ENCODE measurements at places on chromosomes 16 and 17. TPM values are rescaled to one million over a fixed set of nuclear protein-coding genes. Genes with fewer than 3 reads are reported as not detected.
A peak's percentile ranks its signal among the peaks of the same experiment; 100 is the strongest.

GLG1 gene
- 139 TPM for total RNA-seq

MPP2 gene
- total RNA-seq = 5.5 TPM

- DNase-seq = no peak
Observed at GRCh38 chr16:86087011-86087895, 188.3 kb downstream of the IRF8 start.

GRCh38 chr16:86378128-86378527 is 132.2 kb upstream of the FOXF1 start:
- no peak for DNase-seq

TOX3 gene
- total RNA-seq = 27.4 TPM

DNA sequence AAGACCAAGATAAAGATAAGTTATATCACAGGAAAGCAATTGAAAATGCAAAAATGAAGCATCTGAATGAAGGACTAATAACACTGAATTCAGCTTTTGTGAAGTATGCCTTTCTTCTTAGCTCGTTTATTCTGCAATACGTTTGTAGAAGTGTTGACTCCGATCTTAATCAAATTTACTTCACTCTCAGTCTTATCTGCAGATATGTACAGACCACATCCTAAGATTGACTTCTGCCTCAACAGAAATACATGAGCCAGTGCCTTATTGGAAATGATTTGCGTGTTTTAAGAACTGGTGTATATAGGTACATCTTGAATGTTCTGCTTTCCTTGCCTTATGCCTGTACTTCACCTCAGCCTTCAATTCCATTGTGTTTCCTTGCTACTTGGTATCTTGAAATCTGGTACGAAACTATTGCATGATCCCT is 1.3 kb downstream of the ATF7IP2 start:
- DNase-seq = no peak

TTC19 gene
- 30.3 TPM for total RNA-seq

CACNG3 gene
- total RNA-seq = not detected

GRCh38 chr16:70494202-70494770 is 29.1 kb downstream of the COG4 start:
- DNase-seq = no peak

EME2 gene
- 30.8 TPM for total RNA-seq

- DNase-seq = no peak
Observed at GRCh38 chr17:14768923-14769322, 468.0 kb downstream of the HS3ST3B1 start.

DNA sequence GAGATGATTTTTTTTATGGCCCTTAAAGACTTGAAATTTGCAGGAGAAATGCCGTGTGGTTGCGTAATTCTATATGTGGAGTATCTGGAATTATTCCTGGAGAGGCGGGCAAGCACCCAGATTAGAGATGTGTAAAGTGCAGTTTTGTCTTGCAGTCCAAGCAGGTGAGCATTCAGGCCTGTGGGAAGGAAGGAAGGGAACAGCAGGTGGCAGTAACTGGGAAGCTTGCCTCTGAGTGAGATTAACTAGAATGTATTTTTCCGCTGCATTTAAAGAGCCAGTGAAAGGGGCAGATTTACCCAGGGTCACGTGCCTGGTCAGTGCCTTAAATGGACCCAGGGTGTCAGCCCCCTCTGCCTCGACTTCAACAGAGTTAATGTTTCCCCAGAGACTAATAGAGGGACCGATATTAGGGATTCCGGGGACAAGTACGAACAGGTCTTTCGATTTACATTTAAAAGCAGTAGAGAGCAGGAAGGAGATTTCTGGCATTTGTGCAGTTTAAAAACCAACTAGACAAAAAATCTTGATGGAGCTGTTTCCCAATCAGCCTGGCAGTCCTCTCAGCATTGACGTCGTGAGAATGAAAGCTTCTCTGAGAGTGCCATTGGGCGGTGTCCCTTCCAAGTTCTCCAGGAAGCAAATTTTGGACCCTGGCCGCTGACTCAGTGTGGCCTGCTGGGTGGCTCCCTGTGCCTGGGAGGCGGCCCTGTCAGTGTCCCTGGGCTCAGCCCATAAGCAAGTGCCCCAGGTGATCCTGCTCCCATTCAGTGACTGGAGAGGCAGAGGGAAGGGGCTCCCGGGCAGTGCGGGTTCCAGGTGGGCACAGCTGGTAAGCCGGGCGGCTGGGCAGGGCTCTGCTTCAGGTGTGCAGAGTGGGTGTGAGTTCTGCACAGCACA is 38.2 kb downstream of the KSR1 start:
- DNase-seq = peak; percentile 76

GRCh38 chr16:11213799-11214198 is 42.2 kb downstream of the SOCS1 start:
- no peak for DNase-seq

KRT25 gene
- not detected for total RNA-seq

KRT31 gene
- total RNA-seq = not detected

- no peak for DNase-seq
Observed at GRCh38 chr17:74407384-74407783, 24.5 kb upstream of the GPRC5C start.

CA7 gene
- total RNA-seq = not detected

MAPT gene
- 1.6 TPM for total RNA-seq

Measured in Calu3 (cell line).